COR-L47 (cell line): ENCODE measurements at places on chromosomes 1 and 21.
A peak's percentile ranks its signal among the peaks of the same experiment; 100 is the strongest.

DNA sequence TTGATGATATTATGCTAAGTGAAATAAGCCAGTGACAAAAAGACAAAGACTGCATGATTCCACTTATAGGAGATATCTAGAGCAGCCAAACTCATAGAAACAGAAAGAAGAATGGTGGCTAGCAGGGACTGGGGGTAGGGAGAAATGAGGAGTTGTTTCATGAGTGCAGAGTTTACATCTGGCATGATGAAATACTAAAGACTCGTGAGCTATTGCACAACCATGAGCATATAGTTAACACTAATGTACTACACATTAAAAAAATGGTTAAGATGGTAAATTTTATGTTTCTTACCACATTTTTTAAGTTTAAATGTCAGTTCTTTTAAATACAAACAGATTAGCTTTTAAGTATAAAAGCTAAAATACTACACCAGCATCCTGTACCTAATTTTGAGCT lies 57.8 kb downstream of the ESRRG start:
- no peak for DNase-seq

GRCh38 chr1:26401891-26402290 lies 8.7 kb upstream of the LIN28A start:
- no peak for DNase-seq

DNA sequence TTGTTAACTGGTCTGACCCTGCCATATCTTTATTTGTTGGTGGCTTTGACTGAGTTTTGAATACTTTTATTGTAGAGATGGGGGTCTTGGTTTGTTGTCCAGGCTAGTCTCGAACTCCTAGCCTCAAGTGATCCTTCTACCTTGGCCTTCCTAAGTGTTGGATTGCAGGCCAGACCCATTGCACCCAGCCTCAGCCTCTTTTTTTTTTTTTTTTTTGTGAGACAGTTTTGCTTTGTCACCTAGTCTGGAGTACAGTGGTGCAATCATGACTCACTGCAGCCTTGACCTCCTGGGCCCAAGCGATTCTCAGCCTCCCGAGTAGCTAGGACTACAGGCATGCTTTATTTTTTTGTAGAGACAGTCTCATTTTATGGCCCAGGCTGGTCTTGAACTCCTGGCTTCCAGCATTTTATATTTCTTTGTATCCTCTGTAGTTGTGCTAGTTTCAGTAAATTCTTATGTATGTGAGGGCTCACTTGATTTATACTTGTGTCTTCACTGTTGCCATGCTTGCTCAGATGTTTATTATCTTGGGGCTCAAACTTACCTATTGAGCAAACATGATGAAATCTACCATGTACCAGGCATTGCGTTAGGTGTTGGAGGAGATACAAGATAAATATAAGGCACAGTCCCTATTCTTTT lies 24.1 kb downstream of the THRAP3 start:
- no peak for DNase-seq

GRCh38 chr1:41640756-41641474 lies 156.4 kb upstream of the EDN2 start:
- DNase-seq, result no peak

- DNase-seq, result no peak
Measured at GRCh38 chr1:17214876-17215544, 10.1 kb downstream of the PADI1 start.

GRCh38 chr21:37936010-37936785 lies 19.9 kb upstream of the KCNJ6 start:
- no peak for DNase-seq

GRCh38 chr21:42495027-42495426 lies 997 bp downstream of the RSPH1 start:
- DNase-seq, result no peak

GRCh38 chr1:89957107-89957506 lies 37.8 kb upstream of the ZNF326 start:
- DNase-seq, result no peak

DNA sequence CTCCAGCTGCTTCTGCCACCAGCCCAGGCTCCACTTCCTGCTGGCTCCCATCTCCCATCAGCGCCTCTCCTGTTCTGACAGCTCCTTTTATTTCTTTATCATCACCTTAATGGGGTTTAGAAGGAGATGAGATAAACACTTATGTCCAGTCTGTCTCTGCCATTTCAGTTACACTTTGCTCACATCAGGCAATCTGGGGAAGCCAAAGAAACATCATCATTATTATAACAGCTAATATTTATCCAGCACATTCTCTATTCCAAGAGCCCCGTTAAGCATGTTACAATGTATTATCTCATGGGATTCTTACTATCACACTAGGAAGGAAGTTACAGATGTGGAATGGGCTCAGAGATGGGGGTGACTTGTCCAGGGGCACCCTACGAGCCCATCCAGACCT lies 31.2 kb downstream of the DMRTB1 start:
- DNase-seq, result no peak

- DNase-seq, result no peak
Measured at GRCh38 chr1:108636876-108637275, 24.0 kb downstream of the HENMT1 start.

GRCh38 chr1:41547781-41548560 lies 63.5 kb upstream of the EDN2 start:
- no peak for DNase-seq

GRCh38 chr1:228402641-228403025 lies 4.0 kb downstream of the TRIM11 start:
- DNase-seq, result no peak

- DNase-seq, result no peak
Measured at GRCh38 chr1:5200006-5200405, 545.6 kb downstream of the AJAP1 start.

DNA sequence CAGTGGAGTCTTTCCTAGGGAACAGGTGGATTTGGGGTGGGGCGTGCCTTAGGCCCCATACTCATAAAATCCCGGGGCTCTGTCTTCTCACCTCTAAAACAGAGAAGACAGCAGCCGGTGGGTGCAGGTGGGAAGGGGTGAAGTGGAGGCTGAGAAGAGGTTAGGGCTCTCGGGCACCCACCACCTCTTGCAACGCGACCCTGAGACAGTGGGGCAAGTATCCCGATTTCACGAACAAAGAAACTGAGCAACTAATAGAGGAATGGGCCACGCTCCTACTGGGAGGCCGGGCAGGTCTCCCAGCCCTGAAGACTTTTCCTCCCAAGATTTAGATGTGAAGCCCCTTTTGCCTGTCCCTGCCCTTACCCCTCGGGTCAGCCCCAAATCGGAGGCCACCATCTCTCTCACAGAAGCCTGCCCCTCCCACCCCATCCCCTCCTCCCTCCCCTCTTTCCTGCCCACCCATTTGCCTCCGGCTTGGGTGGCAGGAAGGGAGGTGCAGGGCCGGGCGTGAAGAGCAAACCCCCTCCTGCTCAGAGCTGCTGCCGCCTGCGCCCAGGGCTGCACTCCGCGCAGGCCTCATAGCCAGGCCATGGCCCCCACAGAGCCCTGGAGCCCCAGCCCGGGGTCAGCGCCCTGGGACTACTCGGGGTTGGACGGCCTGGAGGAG lies at the start of gene GPR25:
GPR25 (plus strand) TSS at position 536 of the 670 bp plus-strand sequence; CDS start at position 593, 57 bp downstream.
- DNase-seq, result no peak

- no peak for DNase-seq
Measured at GRCh38 chr1:38037221-38037939, 9.2 kb downstream of the POU3F1 start.

DNA sequence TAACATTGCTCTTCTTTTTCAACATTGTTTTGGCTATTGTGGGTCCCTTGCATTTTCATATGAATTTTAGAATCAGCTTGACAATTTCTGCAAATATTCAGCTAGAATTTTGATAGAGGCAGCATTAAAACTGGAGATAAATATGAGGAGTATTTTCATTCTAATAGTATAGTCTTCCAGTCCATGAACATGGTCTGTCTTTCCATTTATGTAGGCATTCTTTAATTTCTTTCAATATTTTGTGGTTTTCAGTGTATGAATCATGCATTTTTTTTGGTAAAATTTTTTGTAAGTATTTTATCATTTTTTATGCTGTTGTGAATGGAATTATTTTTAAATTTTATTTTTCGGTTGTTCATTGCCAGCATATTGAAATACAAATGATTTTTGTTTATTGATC lies 97.2 kb downstream of the DNAH14 start:
- no peak for DNase-seq

- no peak for DNase-seq
Measured at GRCh38 chr1:111515291-111516004, 12.0 kb upstream of the ADORA3 start.

DNA sequence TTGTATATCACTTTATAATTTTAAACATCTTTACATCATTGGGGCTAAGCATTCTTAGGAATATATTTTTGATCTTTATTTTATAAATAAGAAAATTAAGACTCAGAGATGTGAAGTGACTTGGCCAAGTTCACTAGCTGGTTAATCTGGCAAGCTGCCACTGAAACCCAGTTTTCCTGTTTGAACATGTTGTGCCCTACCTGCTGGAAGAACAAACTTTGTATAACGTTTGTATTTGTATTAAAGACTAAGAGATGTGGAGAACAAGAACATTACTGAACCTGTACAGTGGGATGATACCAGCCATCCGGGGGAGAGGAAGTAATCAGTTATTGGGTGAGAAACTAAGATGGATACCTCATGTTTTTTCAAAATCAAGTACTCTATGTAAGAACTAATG lies 77.2 kb upstream of the SIPA1L2 start:
- no peak for DNase-seq

- no peak for DNase-seq
Measured at GRCh38 chr1:22567197-22567596, 3.9 kb downstream of the EPHA8 start.

GRCh38 chr1:183609759-183610452 lies 19.6 kb upstream of the NCF2 start:
- peak; percentile 57 for DNase-seq

GRCh38 chr1:58398714-58399113 lies 147.8 kb downstream of the OMA1 start:
- DNase-seq, result no peak

- DNase-seq, result no peak
Measured at GRCh38 chr21:43645976-43646375, 13.3 kb downstream of the HSF2BP start.

DNA sequence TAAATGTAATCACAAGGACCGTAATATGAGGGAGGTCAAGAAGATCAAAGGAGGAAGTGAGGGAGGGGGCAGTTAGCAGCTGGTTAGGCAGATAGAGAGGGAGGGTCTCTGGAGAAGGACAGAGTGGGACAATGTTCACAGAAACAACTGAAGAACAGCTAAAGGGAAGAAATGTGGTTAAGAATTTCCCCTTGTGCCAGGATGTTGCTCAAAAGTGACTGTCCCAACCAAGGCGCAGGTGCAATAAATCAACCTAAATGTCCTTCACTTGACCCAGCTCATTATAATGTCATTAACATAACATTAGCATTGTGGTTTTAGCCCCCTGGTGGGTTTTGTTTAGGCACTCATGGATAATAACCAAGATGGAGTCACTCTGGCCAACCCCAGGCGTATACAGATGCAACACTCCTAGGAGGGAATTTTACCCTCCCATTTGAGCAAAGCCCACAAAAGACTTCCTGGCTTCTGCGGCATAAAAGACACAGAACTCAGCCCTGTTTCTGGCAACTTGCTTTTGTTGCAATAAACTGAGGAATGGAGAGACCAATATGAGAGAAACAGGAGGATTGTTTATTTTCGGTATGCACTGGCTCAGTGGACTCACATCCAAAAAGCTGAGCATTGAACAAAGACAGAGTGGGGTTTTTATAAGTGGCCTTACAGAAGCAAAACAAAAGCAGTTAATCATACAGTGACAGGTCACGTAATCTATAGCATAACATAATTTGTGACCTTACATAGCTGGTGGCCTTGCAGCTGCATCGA lies 7.3 kb upstream of the CA6 start:
- DNase-seq, result peak; percentile 14

- DNase-seq, result peak; percentile 15
Measured at GRCh38 chr21:17900990-17901385, 81.8 kb upstream of the C21orf91 start.

- DNase-seq, result no peak
Measured at GRCh38 chr1:47854552-47855144, 142.5 kb downstream of the TRABD2B start.

GRCh38 chr1:202861420-202862132 lies 27.4 kb downstream of the RABIF start:
- DNase-seq, result peak; percentile 90

- no peak for DNase-seq
Measured at GRCh38 chr1:43716559-43717281, 9.4 kb downstream of the ST3GAL3 start.

- no peak for DNase-seq
Measured at GRCh38 chr1:102857251-102857650, 251.1 kb downstream of the COL11A1 start.

- no peak for DNase-seq
Measured at GRCh38 chr1:203704120-203704519, 60.9 kb upstream of the LAX1 start.

- DNase-seq, result no peak
Measured at GRCh38 chr1:234987415-234988154, 141.1 kb downstream of the TOMM20 start.

- no peak for DNase-seq
Measured at GRCh38 chr1:119808491-119808890, 2.8 kb downstream of the REG4 start.
